Sigmoid colon (tissue), 7 donors: ENCODE measurements at places on chromosomes 5 and 9. TPM values are rescaled to one million over a fixed set of nuclear protein-coding genes. Genes with fewer than 3 reads are reported as not detected.

Gene NANS
- polyA plus RNA-seq: 470 TPM

Gene PCDHGA3
- polyA plus RNA-seq: 0.19 TPM

Gene NRG2
- polyA plus RNA-seq: not detected

Gene IFNA2
- polyA plus RNA-seq: not detected

Gene HMGXB3
- polyA plus RNA-seq: 6.5 TPM
